ENCODE measurements at places on chromosomes 6 and 20. TPM values are rescaled to one million over a fixed set of nuclear protein-coding genes. Genes with fewer than 3 reads are reported as not detected.

GRCh38 chr20:59939052-59939878 lies 840 bp downstream of the PPP1R3D start:
- DNase-seq: no peak

SYCP2L gene
- 0.12 TPM for total RNA-seq

PDYN gene
- total RNA-seq: not detected

DNA sequence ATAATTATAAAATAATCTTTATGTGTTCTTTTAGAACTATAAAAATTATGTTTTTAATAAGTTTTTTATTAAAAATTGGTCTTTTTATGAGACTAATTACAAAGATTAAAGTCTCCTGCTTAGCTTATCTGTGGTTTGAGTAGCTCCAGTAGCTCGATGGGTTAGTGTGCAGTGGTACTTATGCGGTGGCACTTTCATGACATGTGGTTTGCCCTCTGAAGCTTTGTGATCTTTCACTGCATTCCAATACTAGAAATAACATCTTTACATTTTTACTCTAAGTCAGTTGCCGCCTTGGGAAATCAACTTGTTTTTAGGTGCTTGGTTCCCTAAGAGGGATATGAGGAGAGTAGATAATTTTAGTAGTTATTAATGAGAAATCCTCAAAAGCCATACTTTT lies 699.5 kb upstream of the FLRT3 start:
- no peak for DNase-seq

GRCh38 chr6:13302751-13303667 lies 25.3 kb downstream of the TBC1D7 start:
- DNase-seq: no peak

GRCh38 chr6:82251942-82252341 lies 4.4 kb upstream of the IBTK start:
- DNase-seq: peak; percentile 19

MUC21 gene
- total RNA-seq: not detected

CLDN20 gene
- total RNA-seq: not detected

- DNase-seq: no peak
Observed at GRCh38 chr6:127118298-127119101, at the start of gene RSPO3. Gene RSPO3, plus strand, starts transcription at chr6:127118671. Its CDS starts 522 bp downstream, at chr6:127119193.

DNA sequence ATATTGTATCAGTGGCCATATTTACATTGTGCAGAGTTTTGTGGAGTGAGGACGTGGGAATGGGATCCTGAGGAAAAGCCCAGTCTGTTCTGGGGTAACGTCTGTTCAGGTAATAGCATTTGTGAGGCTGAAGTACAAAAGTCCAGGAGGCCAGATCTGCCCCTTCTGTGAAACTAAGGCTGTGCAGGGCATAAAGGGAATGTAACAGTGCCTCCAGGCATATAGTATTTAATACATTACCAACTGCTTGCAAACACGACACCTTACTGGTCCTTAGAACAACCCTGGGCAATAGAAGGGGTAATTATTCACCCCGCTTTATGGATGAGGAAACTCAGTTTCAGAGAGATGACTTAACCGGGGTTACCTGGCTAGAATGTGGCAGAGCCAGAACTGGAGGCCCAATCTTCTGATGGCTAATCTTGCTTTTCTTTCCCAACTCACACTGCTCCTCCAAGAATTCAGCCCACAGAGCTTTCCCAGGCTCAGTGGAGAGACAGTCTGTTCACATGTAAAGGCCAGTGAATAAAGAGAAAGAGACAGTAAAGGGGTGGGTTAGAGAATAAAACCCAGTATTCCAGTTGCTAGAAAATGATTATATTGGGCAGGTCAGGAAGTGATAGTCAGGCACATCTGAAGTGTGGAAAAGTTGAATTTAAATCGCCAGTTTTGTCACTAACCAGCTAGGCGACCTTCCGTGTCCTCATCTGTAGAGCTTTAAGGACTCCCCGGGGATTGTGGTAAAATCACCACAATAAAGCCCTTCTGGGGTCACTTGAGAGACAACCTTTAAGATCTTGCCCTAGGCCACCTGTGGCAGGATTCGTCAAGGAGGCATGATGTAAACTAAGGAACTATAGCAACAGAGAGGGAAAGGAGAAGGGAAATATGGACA lies 280.7 kb upstream of the CITED2 start:
- DNase-seq: no peak

- no peak for DNase-seq
Observed at GRCh38 chr6:15796844-15797243, 134.0 kb upstream of the DTNBP1 start.

BTNL2 gene
- total RNA-seq: not detected

FKBP1C gene
- total RNA-seq: 0.35 TPM

Measured in Calu3 (cell line).